ENCODE measurements at places on chromosomes 7 and 10.

- no peak for DNase-seq
Measured at GRCh38 chr10:76399226-76399625, 967.8 kb downstream of the LRMDA start.

- DNase-seq, result no peak
Measured at GRCh38 chr10:96958071-96958470, 126.0 kb downstream of the LCOR start.

GRCh38 chr10:128958834-128959690 is 508.0 kb upstream of the MGMT start:
- no peak for DNase-seq

- DNase-seq, result no peak
Measured at GRCh38 chr10:33939892-33940291, 605.4 kb upstream of the NRP1 start.

- no peak for DNase-seq
Measured at GRCh38 chr7:4764402-4765007, 10.9 kb upstream of the AP5Z1 start.

- DNase-seq, result no peak
Measured at GRCh38 chr7:14389181-14389591, 399.7 kb upstream of the ETV1 start.

DNA sequence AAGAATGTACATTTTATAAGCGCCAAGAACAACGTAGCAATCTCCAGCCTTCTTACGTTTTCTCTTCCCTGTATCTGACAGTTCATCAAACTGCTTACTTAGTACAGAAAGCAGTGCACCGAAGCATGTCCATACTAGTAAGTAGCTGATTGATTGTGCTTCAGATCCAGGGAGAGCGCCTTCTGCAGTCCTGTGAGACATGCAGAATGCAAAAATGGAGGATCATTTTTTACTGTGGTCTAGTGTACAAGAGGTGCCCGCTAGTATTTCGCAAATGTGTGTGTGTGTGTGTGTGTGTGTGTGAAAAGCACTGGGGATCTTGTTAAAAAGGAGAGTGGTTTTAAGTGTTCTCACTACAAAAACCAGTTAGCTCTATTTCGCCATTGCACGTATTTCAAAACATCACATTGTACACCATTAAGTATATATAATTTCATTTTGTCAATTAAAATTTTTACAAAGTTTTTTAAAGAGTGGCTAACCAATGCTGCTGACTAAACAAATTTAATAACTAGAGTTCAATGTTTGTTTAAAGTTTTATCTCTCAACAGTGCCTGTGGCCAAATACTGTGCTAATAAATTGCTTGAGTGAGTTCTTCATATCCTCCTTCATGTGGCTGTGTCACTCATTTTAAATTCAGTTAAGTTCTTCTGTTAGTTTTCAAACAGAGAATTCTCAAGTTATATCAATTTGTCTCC is 99.6 kb downstream of the ZMYND11 start:
- DNase-seq, result no peak

- DNase-seq, result no peak
Measured at GRCh38 chr7:45564485-45564884, 9.7 kb upstream of the ADCY1 start.

- DNase-seq, result no peak
Measured at GRCh38 chr10:29688230-29688661, 53.5 kb upstream of the SVIL start.

GRCh38 chr10:86964847-86965190 is 3.5 kb upstream of the ADIRF start:
- DNase-seq, result no peak

- no peak for DNase-seq
Measured at GRCh38 chr7:127997226-127997922, 33.9 kb downstream of the LRRC4 start.

GRCh38 chr7:28037220-28038010 is 143.2 kb downstream of the JAZF1 start:
- DNase-seq, result no peak

GRCh38 chr7:149637911-149638565 is 135.3 kb downstream of the ZNF467 start:
- no peak for DNase-seq

DNA sequence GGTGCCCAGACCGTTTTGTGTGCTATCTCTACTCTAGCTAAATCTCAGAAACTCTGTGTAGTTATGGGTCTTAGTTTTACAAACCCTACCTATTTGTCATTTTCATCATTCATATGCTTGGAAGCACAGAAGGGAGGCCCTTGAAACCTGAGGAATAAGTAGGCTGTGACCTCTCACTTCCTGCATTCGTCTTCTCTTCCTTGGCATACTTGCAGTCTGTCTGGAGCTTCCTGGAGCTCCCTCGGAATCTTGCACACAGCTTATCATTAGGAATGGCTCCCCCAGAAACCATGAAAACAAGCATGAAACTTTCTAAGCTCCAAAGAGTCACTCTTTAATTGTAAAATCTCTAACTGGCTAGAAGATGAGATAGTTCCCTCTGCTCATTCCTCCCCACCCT is 376.9 kb upstream of the MYO3A start:
- DNase-seq, result no peak

DNA sequence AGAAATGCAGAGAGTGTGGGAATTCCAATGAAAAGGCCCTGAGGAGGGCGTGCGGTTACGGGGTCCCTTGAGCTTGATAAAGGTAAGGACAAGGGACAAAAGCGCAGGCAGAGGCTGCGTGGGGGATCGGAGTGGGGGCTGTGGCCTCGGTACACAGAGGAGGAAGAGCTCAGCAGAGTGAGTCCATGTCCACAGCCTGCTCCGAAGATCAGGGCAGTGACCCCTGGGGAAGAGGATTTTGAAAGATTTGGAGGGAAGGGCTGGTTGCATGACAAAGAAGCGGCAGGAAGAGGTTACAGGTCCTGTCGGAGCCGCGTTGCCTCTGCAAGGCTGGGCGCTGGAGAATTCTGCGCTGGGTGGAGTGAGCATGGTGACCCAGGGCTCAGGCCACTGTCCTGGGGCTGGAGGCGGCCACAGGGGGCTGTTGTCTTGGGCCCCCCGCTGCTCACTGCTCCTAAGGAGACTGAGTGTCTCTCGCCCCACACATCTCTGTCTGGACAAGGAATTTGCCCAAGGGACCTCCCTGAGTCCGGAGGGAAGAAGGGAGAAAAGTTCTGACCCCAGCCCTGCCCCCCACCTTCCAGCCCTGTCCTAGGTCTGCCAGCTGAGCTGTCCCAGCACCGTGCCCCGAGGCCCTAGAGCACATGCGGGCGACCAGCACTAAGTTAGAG is 69.8 kb upstream of the INSIG1 start:
- DNase-seq, result no peak

- DNase-seq, result no peak
Measured at GRCh38 chr7:80637911-80638765, at the start of gene CD36. TSS of gene CD36 (plus strand) at chr7:80638642. CDS start at chr7:80646741, 8,099 bp downstream.

- no peak for DNase-seq
Measured at GRCh38 chr7:101764221-101764620, 53.2 kb upstream of the CUX1 start.

DNA sequence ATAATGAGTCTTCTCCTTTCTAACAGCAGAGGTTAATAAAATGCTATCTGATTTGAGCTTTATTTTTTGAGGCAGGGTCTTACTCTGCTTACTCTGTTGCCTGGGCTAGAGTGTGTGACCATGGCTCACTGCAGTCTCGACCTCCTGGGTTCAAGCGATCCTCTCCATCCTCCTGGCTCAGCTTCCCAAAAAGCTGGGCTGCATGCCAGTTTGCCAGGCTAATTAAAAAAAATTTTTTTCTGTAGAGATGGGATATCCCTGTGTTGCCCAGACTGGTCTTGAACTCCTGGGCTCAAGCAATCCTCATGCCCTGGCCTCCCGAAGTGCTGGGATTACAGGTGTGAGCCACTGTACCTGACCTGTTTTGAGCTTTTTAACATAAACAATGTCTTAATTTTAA is 56.7 kb downstream of the SCD start:
- DNase-seq, result no peak

- no peak for DNase-seq
Measured at GRCh38 chr7:39406467-39406866, 159.7 kb upstream of the YAE1 start.

- DNase-seq, result no peak
Measured at GRCh38 chr10:122462533-122463465, 1.4 kb downstream of the HTRA1 start.

GRCh38 chr7:96699219-96699871 is 10.3 kb downstream of the SEM1 start:
- no peak for DNase-seq

GRCh38 chr7:131898418-131898817 is 342.0 kb upstream of the PODXL start:
- no peak for DNase-seq

DNA sequence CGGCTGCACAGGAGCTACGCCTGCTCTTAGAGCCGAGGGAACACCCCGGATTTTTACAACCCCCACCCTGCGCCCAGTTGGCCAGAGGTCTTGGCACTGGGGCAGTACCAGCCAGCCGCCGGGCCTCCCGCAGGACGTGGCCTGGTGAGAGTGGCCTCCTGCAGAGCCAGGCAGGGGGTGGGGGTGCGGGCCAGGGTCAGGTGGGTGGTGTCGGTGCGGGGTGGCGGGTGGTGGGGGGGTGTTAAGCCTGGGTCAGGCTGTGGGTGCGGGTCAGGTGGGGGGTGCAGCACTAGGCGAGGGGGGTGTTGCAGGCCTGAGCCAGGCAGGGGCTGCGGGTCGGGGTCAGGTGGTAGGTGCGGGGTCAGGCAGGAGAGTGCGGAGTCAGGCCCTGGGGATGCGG is 647 bp downstream of the ECHS1 start:
- no peak for DNase-seq

DNA sequence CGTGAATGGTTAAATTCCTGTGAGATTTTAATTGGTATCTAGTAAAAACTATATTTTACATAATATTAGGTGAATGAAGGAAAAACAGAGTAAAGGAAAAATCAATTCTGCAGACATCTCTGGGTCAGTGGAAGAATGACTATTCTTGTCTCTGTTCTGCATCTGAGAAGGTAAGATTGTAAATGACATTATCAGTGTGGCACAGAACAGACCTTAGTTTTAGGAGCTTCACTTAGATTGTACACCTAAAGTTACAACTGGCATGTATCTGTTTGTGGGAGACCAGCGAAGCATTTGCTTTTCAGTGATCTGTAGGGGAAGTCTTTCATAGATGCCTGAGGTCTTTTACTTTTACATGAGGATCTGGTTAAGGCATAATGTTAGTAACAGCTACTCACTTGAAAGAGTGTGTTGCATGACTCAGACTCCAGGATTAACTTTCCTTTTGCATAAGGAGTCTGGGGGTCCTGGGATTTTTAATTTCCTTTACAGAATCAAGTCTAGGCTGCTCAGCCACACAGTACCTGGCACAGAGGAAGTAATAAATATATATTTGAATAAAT is 56.2 kb downstream of the JMJD1C start:
- DNase-seq, result no peak

DNA sequence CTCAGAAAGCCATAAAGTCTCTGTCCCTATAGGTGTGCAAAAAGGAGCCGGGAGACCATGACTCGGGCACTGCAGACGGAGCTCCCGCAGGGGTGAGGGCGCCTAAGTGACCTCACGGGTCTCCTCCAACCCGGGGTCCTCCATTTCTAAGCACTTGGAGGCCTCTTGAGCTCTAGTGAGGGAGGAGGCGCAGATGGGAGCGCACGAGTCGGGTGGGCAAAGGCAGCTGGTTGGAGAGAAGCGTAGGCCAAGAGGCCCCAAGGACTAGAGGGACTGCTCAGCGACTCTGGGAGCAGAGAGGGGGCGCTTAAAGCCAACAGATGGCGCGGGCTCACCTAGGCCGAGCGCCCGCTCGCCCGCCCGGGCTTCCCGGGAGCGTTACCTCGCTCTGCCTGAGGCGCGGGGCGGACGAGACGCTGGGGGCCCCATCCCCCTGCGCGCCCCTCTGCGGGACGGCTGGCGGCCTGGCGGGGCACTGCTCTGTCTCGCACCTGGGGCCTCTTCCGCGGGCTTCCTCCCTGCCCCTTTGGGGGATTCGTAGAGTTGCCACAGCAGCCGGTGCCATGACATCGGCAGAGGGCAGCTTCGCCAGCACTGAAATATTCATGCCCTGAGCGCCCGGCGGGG is 523 bp upstream of the CDH23 start:
- no peak for DNase-seq

DNA sequence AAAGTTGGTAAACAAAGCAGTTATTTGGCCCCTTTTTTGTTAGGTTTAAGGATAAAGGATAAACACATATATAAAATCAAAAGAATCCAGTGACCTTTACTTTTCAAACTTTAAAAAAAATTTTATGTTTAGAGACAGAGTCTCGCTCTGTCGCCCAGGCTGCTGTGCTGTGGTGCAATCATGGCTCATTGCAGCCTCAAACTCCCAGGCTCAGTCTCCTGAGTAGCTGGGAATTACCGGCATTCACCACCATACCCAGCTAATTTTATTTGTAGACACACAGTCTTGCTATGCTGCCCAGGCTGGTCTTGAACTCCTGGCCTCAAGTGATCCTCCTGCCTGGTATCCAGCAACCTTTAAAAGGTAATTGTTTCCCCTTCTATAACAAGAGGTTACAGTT is 31.3 kb downstream of the GNA12 start:
- no peak for DNase-seq

DNA sequence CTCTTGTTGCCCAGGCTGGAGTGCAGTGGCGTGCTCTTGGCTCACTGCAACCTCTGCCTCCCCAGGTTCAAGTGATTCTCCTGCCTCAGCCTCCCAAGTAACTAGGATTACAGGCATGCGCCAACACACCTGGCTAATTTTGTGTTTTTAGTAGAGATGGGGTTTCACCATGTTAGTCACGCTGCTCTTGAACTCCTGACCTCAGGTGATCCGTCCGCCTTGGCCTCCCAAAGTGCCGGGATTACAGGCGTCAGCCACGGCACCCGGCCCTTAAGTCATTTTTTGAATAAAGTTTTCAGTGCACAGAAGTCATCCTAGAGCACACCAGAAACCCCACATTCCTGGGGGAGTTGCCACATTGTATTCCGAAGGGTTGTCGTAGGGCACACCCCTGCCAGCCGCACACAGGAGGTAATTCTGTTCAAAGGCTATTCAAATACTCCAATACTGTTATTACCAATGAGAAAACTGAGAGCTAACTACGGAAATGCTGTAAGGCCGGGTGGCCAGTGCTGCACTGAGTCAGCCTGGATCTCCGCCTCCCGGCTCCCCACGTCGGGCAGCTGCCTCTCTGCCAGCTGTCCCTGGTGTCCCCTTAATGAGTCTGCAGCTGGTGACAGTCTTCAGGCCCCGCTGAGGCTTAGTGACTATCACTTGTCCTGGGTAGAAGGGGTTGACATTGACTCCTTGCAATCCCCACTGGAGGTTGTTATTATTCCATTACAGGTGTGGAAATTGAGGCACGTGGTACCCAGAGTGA is 8.6 kb upstream of the RFC2 start:
- DNase-seq, result no peak

- no peak for DNase-seq
Measured at GRCh38 chr7:19305698-19306097, 160.5 kb upstream of the FERD3L start.

DNA sequence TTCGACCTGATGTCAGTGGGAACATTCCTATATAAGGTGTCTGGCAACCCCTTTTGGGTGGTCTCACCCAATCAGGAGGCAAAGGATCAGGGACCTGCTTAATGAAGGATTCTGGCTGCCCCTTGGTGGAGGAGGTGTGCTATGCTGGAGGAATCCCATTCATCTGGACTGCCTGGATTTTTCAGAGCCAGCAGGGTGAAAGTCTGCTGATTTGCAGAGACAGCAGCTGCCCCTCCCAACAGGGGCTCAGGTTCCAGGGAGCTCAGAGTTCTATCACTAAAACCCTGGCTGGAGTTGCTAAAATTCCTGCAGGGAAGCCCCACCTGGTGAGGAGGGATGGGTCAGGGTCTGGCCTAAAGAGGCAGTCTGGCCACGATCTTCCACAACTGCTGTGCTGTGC is 398.5 kb upstream of the CNTNAP2 start:
- DNase-seq, result no peak
